T follicular helper cell (primary cell): ENCODE measurements at places on chromosomes 1 and 21.

GRCh38 chr1:18540136-18540765 is 59.5 kb downstream of the KLHDC7A start:
- no peak for DNase-seq

GRCh38 chr1:85850238-85850637 is 142.0 kb upstream of the ZNHIT6 start:
- no peak for DNase-seq

DNA sequence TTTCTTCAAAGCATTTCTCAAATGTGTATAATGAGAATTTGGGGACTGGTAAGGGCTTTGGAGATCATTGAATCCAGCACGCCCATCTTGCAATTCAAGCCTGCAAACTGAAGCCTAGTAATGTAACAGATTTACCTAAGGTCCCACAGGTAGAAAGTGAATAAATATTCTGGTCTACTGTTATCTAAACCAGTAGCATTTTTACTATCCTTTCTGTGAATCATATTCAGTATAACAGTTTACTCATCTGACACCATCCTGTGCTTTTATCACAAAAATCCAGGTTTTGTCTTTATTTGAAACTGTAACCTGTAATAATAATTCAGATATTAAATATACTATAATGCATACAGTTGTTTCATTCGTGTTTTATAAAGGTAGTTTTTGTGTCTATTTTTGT is 17.4 kb downstream of the KCNA3 start:
- DNase-seq: no peak

DNA sequence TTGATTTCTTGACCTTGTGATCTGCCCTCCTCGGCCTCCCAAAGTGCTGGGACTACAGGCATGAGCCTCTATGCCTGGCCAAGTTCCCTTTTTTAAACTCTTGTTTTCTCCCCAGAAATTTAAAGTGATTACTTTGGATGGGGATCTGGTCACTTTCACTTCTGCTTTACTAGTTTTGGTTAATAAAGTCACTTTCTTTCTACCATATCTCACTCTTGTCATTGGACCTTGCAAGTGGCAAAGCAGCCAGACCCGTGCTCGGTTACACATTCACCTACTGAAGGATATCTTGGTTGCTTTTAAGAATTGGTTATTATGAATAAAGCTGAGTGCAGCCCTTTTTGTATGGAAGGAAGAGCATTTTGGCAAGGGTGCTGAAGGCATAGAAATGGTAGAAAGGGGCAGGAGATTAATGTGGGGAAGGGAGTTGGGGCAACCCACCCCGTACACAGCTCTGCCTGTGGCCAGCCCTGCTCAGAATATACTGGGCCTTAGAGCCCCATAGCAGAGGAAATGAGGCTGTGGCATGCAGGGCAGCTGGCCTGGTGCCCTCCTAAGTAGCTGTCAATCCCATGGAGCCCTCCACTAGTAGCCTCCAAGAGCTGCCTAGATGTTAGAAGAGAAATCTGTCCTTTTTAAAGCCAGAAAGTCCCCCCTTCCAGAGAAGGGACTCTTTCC is 40.7 kb downstream of the CD2 start:
- no peak for DNase-seq

GRCh38 chr1:25748531-25749205 is 51.3 kb upstream of the SELENON start:
- no peak for DNase-seq

GRCh38 chr1:99636647-99637175 is 9.2 kb upstream of the PALMD start:
- no peak for DNase-seq

GRCh38 chr1:172108161-172108893 is 267.0 kb downstream of the DNM3 start:
- DNase-seq: no peak

DNA sequence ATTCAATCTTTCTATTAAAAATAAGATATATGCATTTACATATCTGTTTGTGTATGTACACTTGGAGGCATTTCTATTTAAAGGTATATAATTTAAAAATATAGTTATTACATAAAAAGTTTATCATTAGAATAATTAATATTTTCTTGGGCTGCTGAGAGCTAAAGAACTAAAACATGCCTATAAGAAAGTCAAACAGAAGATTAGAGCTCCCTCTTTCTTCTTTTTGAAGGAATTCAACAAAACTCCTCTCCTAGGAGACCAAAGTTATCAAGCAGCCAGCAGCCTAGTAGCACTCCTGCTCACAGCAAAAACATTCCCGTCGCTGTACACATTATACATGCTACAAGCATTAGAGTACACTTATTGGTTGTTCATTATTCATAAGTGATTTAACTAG is 216.4 kb downstream of the VAV3 start:
- no peak for DNase-seq

GRCh38 chr21:34653522-34653921 is 15.3 kb upstream of the CLIC6 start:
- DNase-seq: no peak

DNA sequence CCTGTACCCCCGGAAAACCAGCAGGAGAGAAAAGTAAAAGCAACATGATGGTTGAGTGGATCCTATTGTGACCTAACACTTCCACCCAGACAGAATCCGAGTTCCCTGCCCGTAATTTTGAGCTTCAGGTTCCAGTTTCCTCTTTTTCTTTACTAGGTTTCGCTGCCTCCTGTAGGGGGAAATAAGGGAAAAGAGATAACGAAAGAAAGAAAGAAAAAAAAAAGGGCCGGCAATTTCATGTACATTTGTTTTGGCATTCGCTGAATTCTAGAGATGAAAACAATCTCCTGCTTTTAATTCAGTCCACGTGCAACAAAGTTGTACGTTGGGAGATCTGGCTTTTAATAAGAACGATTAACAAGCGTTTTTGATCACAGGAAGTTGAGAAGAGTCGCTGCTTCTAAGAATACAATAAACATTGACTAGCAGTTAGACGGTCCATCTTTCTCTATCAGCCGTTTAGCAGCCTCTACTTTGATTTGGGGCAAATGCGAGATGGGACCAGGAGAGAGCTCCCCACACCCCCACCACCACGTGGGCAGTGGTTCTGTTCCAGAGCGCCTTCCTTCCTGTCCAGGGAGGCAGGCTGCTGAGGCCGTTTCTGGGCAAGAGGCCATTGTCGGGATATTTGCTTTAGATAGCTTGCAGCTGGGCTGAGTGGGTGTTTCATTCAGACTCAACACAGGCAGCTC is 155.9 kb upstream of the RUNX1 start:
- DNase-seq: no peak

GRCh38 chr1:40773748-40774265 is 9.8 kb upstream of the KCNQ4 start:
- DNase-seq: no peak

DNA sequence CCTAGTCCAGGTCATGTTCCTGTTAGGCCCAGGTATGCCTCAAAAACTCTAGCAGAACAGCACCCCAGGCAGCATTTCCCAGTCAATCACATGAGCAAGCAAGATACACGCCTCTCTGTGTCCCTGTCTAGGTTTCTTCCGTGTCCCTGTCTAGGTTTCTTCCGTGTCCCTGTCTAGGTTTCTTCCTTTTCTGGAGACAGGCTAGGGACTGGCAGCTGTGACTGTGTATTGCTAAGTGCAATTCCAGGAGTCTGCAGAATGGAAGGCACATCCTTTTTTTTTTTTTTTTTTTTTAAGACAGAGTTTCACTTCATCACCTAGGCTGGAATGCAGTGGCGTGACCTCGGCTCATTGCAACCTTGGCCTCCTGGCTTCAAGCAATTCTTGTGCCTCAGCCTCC is 77.6 kb downstream of the SETD4 start:
- no peak for DNase-seq
